Activated CD4-positive, alpha-beta T cell treated with anti-CD3 and anti-CD28 coated beads for 24 hours (primary cell): ENCODE measurements at places on chromosomes 12 and 14.

DNA sequence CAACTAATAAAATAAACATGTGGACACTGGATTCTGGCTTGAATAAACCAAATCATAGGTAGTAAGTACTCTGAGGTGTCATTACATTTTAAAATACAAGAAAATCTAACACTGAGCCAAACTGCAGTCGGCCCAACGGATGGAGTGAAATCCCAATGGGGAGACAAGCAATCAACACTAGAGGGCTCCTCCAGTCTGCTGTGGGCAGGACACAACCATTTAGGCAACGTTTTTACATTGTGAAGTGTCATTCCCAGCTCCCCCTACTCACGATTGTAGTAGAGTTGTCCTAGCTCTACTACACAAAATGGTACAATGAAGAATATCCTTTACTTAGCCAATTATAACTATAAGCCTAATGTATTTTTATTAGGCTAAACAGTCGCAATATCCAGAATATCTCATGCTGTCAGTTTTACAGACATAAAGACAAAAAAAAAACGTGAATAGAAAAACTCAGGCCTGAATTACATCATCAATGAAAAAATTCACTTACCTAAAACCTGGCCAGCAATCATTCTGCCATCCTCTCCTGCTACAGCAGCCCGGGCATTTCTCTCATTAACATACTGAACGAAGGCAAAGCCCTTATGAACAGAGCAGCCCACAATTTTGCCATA is 35.7 kb downstream of the HNRNPC start:
- no peak for DNase-seq

DNA sequence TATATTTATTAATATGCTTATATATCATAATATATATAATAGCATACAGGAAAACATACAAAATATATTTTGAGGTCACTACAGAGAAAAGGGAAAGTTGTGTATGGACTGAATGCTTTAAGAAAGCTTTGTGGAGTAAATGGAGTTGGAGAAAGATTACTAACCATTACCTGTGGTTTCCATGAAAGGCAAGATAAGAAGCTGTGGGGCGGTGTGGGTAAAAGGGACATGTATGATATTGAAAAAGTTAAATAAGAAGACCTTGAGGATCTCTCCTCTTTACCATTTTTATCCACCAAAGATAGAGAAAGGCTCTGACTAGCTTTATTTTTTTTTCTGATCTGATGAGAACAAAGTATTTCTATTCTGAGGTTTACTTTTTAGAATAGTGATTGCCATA is 404.4 kb downstream of the TRHDE start:
- no peak for DNase-seq

- peak; percentile 53 for DNase-seq
These were observed 23.7 kb upstream of the IFT81 start for GRCh38 chr12:110100315-110100970.

DNA sequence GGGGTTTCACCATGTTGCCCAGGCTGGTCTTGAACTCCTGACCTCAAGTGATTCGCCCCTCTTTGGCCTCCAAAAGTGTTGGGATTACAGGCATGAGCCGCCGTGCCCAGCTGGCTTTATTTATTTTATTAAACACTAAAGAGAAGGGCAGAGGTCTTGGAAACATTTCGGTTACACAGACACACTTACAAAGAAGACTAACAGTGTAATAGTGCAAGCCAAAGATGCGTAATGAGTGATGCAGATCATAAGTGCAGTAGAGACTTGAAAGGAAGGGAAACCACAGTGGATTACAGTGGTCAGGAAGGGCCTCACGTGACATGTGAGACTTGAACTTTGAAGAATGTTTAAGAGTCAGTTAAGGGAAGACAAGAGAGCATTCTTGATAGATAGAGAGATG is 33.9 kb upstream of the CDK17 start:
- DNase-seq: peak; percentile 36
